NB4 (cell line): ENCODE measurements at places on chromosomes 2 and 18.

DNA sequence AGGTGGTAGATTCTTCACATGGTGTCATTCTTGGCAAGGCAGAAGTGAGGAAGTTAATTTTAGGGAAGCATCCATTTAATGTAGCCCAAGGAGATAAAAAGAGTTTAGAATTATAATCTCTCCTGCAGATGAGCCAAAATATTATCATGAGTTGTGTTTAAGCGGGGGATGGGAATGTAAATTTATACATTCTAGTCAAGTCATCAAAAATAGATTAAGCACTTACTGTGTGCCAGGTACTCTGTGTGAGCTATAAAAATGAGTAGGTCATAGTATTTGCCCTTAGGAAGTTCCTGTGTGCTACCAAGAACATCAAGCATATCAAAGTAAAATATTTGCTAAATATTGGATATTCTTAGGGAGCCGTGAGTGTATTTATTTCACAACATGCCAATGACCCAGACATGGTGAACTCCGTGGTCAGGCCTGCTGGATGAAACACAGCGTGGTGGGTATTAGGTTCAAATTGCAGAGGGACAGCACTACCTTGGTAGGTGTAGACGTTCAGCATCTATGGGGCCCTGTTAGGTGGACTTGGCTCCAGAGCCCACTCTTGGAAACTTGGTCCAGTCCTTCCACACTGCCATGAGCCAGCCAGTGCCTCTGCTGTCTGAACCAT is 37.4 kb downstream of the MEIS1 start:
- no peak for DNase-seq

DNA sequence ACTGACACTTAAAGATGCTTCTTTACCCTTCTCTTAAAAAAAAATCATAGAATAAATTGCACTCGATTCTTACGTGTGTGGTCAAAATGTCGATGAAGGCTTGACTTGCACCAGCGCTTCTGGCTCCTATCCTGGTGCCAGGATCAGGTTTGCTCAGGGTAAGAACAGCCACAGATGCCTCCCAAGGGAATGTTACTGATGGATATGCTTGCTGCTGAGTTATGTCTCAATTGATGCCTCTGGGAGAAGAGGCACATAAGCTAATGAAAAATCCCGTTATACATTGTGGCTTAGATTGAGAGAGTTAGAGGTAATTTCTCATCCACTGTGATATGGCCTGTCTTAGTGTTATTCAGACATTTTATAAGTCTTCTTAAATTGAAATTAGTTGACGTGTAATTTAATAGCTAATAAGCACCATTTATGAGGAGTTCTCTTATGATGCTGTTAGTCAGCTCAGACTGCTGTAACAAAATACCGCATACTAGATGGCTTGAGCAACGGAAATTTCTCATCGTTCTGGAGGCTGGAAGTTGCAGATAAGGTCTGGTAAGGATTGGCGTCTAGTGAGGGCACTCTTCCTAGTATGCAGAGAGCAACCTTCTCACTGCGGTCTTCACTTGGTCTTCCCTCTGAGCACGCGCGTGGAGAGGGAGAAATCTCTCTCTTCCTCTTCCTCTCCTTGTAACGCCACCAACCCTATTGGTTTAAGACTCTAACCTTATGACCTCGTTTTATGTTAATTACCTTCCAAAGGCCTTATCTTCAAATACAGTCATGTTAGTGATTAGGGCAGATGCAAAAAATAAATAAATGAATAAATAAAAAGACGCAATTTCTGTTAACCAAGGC is 116.6 kb upstream of the NOSTRIN start:
- no peak for DNase-seq

DNA sequence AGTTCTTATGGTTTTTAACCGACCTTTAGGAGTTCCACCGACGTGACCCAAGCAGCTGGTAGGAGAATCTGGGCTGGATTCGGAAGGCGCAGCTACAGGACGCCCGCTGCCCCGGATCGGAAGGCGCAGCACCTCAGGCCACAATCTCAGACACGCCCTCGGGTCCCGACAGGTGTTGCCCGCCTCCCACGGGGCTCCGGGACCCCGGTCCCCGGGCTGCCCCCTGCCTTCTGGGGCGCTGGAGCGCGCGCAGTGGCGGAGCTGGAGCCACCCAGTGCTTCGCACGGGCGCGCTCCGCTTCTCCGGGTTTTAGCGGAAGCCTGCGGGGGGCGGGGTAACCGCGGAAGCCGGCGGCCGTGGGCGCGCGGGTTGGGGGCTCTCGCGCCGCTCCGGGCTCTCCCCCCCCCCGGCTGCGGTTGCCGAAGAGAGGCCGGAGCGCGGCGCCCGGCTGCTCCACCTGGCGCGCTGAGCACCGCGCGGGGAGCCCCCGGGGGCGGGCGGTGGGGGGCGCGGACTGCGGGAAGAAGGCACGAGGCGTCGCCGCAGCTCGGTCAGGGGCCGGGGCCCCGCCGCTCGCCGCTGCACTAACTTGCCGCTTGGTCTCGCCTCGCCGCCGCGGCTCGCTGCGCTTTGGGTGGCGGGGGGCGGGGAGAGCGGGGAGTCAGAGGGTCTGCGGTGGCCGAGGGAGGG is 718.8 kb downstream of the DPP10 start:
- no peak for DNase-seq

DNA sequence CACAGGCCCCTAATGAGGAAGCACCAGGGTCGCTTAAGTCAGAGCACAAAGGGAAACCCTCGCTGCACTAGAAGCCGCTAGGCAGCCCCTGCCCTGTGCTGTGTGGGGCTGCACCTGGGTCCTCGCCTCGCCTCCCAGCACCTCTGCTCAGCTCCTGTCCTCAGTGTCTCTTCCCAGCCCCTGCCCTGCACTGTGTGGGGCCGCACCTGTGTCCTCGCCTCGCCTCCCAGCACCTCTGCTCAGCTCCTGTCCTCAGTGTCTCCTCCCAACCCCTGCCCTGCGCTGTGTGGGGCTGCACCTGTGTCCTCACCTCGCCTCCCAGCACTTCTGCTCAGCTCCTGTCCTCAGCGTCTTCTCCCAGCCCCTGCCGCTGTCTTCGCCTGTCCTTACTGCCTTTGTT is 342.8 kb downstream of the EIPR1 start:
- DNase-seq, result no peak

DNA sequence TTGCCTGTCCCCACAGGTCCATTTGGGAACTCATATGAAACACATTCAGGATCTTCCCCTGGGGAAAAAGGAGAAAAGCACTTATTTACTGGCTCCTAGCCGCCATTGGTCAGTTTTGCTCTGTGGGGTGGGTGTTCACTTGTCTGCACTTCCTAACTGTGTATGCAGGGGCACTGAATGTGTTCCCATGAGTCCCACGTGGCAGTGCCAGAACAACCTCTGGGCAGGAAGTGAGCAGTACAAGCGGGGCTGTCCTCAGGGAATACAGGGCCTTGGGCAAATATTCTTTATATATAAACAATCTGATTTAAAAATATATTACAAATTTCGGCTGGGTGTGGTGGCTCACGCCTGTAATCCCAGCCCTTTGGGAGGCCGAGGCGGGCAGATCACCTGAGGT is 21.8 kb upstream of the CTIF start:
- DNase-seq, result peak; percentile 16

DNA sequence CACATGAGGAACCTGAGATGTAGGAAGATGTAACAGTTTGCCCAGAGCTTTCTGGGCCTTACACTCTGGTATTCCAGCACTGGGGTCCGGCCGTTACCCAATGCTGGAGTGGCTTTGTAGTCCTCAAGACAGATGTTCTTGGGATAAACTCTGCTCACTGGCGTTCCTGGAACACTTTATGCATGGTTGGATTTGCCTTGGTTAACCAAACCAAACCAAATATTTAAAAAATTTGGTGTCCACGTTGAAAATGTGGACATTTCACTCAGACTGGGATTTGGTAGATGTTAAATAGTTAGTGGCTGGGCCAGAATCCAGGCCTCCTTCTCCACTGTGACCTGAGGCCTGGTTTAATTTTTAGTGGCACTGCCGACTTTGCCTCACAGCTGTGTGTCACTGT is 81.5 kb downstream of the ACOXL start:
- DNase-seq, result no peak

DNA sequence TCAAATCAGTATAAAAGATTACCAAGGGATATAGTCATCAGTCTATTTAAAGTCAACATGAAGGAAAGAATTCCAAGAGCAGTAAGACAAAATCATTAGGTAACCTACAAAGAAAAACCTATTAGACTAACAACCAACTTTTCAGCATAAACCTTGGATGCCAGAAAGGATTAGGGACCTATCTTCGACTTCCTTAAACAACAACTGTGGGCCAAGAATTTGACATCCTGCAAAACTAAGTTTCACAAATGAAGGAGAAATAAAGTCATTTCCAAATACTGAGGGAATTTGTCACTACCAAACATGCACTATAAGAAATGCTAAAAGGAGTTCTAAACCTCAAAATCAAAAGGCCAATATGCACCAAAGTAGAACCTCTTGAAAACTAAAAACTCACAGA is 147.9 kb upstream of the TFPI start:
- no peak for DNase-seq

DNA sequence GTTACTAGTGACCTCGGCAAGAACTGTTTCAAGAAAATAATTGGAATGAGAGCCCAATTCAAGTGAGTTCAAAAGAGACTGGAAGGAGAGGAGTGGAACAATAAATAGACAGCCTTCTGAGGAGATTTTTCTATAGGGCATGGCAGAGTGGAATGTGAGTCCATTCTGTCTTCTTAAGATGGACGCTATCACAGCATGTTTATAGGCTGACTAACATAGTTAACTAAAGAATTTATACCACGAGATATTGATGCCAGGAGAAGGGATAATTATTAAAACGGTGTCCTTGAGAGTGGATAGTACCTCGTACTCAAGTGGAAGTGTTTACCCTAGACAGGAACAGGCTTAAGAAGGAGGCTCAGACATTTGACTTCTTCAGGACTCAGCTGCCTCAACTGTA is 143.5 kb upstream of the RBBP8 start:
- no peak for DNase-seq

- DNase-seq, result no peak
Observed at GRCh38 chr2:212109217-212109616, 429.4 kb downstream of the ERBB4 start.

- peak; percentile 4 for DNase-seq
Observed at GRCh38 chr2:75998451-75998850, 287.7 kb upstream of the GCFC2 start.

DNA sequence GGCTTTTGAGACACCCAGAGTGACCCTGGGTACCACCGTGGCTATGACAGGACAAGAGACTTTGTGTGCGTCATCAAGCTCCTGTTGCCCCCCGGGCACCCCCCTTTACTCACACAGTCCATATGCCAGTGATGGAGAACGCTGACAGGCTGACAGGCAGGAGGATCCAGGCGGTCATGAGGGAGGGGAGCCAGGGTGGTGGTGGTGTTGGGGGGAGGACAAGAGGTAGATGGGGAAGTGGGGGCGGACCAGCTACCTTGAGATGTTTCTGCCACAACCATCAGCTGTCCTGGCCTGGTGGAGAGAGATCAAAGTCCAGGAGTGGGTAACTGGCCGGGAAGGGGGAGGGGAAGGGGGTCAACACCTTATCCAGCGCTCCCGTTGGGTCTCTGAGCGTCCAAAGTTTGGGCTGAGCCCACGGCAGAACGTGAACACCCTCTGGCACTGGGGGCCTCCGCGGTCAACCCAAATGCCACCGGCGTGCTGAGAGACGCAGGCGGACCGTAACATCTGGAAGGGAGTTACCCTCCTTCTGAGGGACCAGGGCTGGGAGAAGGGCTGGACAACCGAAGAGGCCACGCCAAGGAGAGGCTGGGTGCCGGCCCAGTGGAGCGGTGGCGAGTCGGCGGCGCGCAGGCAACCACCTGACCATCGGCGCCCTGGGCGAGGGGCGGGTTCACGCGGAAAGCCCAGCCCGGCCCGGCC is 575 bp downstream of the TMEM150A start:
- no peak for DNase-seq

GRCh38 chr2:188193230-188193629 is 98.4 kb upstream of the GULP1 start:
- DNase-seq, result no peak

- no peak for DNase-seq
Observed at GRCh38 chr2:108345951-108346350, 31.8 kb upstream of the SULT1C4 start.

DNA sequence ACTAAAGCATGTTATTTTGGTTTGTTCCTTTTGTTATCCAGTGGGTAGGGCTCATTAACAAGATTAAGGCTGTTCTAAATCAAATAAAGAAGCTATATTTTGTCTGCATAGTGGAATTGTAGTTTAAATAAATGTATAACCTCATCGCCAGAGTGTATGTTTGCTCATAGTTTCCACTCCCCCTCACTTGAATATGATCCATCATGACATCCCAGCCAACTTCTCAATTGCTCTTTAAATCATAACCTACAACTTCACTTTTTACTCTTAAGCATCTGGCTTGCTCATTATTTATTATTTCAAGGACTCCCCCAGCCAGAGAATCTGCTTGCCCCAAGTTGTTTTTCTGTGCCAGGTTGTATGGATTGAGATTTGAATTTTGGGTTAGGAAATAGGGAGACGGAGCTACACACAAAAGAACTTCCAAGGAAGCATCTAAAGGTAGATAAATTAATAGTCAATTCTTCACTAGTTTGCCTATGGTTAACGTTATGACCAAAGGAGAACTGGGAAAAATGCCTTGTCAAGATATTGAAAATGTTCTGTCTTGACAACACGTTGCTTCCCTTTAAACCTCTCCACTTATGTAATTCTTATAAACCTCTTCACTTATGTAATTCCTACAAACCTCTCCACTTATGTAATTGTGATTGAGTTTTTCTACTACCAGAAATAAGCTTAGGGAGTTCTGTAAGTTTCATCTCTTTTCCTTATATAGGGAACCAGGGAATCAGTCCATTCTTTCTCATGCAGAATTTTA is 55.4 kb upstream of the UPP2 start:
- DNase-seq, result no peak

DNA sequence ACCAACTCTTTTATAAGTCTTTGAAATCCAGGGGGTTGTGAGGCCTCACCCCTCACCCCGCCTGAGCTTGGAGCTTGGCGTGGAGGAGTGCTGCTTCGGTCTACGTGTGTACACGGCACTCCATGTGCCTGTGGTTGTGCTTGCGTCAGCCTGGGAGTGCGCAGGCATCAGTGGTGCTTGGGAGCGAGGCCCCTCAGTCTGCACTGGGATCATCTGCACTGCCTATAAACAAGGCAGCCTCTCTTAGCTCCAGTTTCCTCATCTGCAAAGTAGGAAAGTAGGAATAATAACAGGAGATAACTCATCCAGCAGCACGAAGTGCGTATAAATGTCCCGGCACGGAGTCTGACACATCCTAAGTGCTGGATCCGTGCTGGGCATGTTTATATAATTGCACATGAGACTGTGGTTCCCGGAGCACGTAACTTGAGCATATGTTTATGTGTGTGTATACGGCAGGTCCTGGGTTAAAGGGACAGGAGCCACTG is 1.2 kb downstream of the GYPC start:
- DNase-seq, result peak; percentile 90

DNA sequence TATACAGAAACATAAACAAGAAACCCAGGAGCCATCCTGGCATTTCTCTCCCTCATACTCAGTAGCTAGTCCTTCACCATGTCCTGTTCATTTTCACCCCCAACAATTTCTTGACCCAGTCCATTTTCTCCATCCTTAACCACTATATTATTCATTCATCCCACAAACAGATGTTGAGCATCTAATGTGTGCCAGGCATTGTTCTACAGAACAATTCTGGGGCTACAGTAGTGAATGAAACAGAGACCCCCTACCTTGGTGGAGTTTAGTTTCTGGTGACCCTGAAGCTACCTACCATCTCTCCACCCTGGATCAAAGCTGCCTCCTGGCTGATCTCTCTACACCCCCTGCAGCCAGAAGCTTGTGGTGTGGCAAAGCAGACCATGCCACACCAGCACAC is 27.5 kb upstream of the BZW1 start:
- no peak for DNase-seq

GRCh38 chr2:46335391-46336282 is 38.4 kb downstream of the EPAS1 start:
- DNase-seq, result no peak
